Stimulated activated CD8-positive, alpha-beta memory T cell treated with anti-CD3 and anti-CD28 coated beads, Interleukin-12 subunit alpha, Interleukin-12 subunit beta, amount 100 ng/mL, for 4 hours (primary cell): ENCODE measurements at places on chromosomes 4 and X.

DNA sequence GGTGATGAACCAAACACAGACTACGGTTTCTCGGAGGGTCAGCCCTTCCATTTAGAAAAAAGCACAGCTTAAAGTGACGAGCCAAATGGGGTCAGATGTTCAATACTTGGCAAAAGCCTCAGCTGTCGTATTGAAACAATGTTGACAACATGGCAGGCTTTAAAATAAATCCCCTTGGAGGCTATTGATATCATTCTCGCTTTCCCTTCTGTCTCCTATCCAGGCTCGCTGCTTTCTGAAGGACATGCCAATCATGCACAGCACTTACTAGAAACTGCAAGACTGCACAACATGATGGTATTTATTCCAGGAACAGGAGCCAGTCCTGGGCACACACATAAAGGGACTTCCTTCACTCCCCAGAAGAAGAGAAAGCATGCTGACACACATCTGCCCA lies 137.9 kb downstream of the SLC7A11 start:
- DNase-seq, result no peak

GRCh38 chrX:10165580-10166247 lies 8.9 kb downstream of the CLCN4 start:
- no peak for DNase-seq

DNA sequence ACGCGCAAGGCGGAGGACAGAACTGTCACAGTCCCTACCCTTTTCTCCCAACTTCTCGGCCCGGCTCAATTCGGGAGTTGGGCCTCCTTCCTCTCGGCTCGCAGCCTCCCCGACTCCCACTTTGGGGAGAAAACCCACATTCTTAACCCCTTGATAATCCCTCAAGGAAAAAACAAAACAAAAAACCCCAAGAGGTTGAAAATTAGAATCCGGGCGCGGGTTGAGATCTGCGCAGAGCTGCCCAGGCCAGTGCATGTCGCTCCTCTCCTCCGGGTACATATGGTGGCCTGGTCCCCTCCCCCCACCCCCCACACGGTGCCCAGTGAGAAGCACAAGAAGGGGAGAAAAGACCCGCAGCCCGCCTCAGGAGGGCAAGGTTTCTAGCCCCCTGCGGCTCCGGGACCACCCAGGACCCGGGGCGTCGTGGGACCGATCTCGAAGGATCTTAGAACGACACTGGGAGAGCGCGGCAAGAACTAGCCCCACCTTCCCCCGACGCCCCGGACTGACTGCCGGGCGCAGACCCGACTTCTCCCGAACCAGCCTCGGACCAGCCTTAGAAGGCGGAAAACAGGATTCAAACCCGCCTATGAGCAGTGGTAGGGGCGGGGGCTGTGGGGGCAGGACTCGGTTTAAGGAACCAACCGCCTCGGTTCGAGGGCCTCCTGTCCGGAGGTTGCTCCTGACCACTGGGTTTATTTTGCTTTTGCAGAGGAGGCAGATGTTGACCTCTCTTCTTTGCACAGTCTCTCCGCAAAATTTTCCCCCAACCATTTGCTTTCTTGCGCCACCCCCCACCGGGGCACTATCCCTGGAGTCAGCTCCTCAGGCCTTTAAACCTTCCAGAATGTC lies 2.5 kb upstream of the PDGFRA start:
- no peak for DNase-seq

DNA sequence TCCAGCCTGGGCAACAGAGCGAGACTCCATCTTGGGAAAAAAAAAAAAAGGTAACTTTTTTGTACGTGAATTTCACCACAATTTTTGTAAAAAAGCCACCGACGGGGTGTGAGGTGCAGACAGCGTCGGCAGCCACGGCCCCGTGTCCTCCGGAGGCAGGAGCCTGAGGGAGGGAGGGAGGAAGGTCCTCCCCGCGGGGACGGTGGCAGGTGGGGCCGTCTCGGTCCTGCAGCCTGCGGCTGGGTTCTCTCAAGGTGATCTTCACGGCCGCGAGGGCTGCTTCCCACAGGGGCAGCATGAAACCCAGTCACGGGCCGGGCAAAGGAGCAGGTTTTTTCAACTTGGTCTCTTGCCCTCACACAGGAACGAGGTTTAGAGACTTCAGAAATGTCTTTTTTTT lies 14.0 kb downstream of the PLCXD1 start:
- no peak for DNase-seq
